ENCODE measurements at places on chromosomes 12 and 14. TPM values are rescaled to one million over a fixed set of nuclear protein-coding genes. Genes with fewer than 3 reads are reported as not detected.
A peak's percentile ranks its signal among the peaks of the same experiment; 100 is the strongest.

The FGF6 gene
- not detected for total RNA-seq

DNA sequence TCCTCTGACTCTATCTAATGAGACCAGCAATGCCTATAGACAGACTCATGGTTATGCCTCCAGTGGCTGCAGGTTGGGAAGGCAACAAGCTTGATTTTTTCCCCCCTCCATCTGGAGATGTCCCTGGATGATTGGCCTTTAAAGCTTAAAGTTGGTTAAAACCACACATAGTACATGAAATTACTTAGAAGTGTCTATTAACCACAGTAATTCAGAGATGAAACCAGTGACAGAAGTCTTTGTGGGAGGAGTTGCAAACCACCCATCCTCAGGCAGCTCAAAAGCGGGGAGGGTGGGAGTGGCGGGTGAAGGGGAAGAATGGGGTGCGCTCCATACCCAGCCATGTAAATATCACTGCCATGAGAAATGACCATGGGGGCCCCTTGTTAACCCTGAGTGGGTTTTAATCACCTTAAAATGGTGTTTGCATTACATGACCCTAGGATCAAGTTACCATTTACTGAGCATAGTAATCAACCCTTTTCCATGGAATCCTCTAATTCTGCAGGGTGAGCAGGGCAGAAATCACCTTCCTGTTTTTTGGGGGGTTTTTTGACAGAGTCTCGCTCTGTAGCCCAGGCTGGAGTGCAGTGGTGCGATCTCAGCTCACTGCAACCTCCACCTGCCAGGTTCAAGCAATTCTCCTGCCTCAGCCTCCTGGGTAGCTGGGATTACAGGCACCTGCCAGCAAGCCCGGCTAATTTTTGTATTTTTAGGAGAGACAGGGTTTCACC is 133.5 kb downstream of the FOXN3 start:
- no peaks in the 10 kb centered on the region for H3K4me1 ChIP-seq
- no peak for DNase-seq
- no peak overlapping the region for H3K4me3 ChIP-seq

The LYZ gene
- 0.17 TPM for total RNA-seq

DNA sequence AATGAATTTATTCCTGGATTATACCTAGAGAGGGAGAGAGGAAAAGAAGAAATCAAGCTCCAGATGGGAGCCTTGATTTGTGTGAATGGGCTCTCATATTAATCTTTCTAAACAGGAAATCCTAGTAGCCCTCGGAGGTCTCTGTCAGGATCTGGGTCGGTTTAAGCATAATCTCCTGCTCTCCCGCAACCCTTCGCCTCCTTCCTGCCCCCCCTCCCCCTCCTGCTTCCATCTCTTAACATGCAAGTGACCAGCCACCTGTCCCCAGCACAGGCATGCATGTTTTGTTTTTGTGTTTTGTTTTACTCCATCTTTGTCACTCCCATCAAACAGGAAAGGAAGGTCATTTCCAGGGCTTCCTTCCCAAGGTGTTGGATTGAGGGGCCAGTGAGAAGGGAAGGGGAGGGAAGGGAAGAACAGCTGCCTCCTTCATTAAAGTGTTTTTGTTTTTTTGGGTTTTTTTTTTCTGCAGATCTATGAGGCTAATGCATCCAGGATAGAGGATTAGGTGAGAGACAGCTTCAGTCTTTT is 4.8 kb upstream of the KCNA5 start:
- H3K27ac ChIP-seq: no peak overlapping the region
- no peaks in the 10 kb centered on the region for H3K4me1 ChIP-seq
- H3K4me3 ChIP-seq: no peak overlapping the region
- DNase-seq: no peak
- H3K27me3 ChIP-seq: peaks cover 10% of the 10 kb centered on the region
- no peaks in the 10 kb centered on the region for H3K36me3 ChIP-seq

The KRT2 gene
- not detected for total RNA-seq

- no peaks in the 10 kb centered on the region for H3K4me1 ChIP-seq
- no peaks in the 10 kb centered on the region for H3K36me3 ChIP-seq
- no peaks in the 10 kb centered on the region for H3K27me3 ChIP-seq
Measured at GRCh38 chr12:69546693-69547438, 38.4 kb upstream of the CCT2 start.

- no peak overlapping the region for H3K27ac ChIP-seq
- DNase-seq: peak; percentile 27
- no peak overlapping the region for H3K4me3 ChIP-seq
- no peaks in the 10 kb centered on the region for H3K36me3 ChIP-seq
Measured at GRCh38 chr12:92442782-92443181, 260.0 kb upstream of the PLEKHG7 start.

- DNase-seq: no peak
- H3K36me3 ChIP-seq: peaks cover 32% of the 10 kb centered on the region
- peaks cover 9% of the 10 kb centered on the region for H3K4me1 ChIP-seq
Measured at GRCh38 chr14:105466531-105467248, 7.9 kb upstream of the CRIP2 start.

The RAPGEF3 gene
- 2.8 TPM for total RNA-seq

The NPAS3 gene
- 0.26 TPM for total RNA-seq

DNA sequence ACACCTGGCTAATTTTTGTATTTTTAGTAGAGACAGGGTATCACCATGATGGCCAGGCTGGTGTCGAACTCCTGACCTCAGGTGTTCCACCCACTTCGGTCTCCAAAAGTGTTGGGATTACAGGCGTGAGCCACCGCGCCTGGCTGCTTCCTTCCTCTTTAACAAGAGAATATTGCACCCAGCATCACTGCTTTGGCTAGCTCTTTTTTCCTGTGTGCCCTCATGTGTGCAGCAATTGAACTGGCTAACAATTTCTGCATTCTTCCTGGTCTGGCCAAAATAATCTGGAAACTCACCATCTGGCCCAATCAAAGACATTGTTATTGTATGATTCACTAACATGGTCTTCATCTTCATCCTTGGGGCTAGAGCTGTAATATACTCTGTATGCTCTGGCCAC is 2.7 kb upstream of the ASB8 start:
- H3K4me1 ChIP-seq: peaks cover 2% of the 10 kb centered on the region
- H3K27me3 ChIP-seq: no peaks in the 10 kb centered on the region
- no peak overlapping the region for H3K27ac ChIP-seq
- H3K4me3 ChIP-seq: no peak overlapping the region
- no peak for DNase-seq

- peaks cover 4% of the 10 kb centered on the region for H3K4me1 ChIP-seq
- peak; percentile 74 for DNase-seq
- no peaks in the 10 kb centered on the region for H3K36me3 ChIP-seq
- H3K27me3 ChIP-seq: no peaks in the 10 kb centered on the region
- H3K4me3 ChIP-seq: no peak overlapping the region
Measured at GRCh38 chr12:93518725-93519124, 51.4 kb downstream of the MRPL42 start.

The HPD gene
- 0.26 TPM for total RNA-seq

- H3K27ac ChIP-seq: no peak overlapping the region
- peak; percentile 97 for DNase-seq
- H3K4me1 ChIP-seq: no peaks in the 10 kb centered on the region
Measured at GRCh38 chr12:120356567-120357030, 12.4 kb downstream of the MSI1 start.

DNA sequence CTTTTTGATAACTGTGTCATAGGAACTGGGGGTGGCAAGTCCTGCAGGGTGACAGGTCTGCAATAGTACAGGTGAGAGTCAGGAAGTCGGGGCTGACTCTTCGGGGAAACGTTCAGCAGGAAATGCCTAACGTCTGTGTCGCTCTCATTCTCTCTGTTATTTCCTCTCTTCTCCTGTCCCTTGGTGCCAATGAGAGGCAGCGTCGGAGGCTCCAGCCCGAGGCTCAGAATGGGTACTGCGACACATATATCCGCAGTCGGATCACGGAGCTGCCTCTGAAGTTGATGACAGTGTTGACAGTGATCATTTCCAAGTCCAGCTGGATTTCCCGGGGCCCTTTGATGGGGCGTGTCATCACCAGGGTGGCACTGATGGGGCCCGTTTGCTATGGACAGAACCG is 2.7 kb upstream of the TC2N start:
- peaks cover 2% of the 10 kb centered on the region for H3K36me3 ChIP-seq
- peaks cover 3% of the 10 kb centered on the region for H3K4me1 ChIP-seq
- H3K27ac ChIP-seq: no peak overlapping the region
- no peak for DNase-seq
- H3K4me3 ChIP-seq: no peak overlapping the region

DNA sequence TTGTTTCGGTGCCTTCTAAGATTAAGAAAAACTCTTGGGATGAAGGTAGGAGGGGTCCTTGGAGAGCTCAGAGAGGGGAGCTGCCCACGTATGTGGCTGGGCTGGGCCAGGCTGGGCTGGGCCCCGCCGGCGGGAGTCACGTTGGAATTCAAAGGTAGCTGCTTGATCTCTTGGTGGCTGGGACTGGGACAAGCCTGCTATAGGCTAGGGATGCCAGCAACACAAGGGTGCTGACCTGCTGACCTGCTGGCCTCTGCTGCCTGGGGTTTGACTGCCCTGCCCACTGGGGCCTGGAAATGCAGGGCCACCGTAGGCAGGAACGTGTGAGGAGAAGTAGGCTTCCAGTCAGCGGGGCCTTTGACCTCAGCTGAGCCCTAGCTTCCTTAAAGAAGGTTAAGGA is 52.8 kb upstream of the GTF2A1 start:
- no peaks in the 10 kb centered on the region for H3K4me1 ChIP-seq
- H3K4me3 ChIP-seq: no peak overlapping the region
- no peaks in the 10 kb centered on the region for H3K36me3 ChIP-seq
- no peaks in the 10 kb centered on the region for H3K27me3 ChIP-seq

The MMP14 gene
- total RNA-seq: 375 TPM

DNA sequence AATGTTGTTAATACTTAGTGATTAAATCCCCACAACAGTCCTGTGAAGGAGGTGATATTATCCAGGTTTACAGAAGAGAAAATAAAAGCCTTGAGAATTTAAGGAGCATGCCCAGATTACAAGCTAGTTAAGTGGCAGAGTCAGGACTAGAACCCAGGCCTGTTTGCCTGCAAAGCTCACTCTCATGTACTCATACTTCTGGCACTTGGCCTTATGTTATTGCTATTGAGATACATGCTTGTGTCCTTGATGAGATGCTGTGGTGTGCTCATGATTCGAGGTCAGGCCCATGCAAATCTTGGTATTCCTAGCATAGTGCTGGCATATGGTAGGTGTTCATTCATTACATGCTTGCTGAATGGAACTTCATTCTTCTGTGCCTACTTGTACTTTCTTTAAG is 7.6 kb upstream of the EID3 start:
- H3K4me3 ChIP-seq: no peak overlapping the region
- DNase-seq: no peak
- H3K36me3 ChIP-seq: peaks cover 28% of the 10 kb centered on the region
- no peak overlapping the region for H3K27ac ChIP-seq
- no peaks in the 10 kb centered on the region for H3K27me3 ChIP-seq

DNA sequence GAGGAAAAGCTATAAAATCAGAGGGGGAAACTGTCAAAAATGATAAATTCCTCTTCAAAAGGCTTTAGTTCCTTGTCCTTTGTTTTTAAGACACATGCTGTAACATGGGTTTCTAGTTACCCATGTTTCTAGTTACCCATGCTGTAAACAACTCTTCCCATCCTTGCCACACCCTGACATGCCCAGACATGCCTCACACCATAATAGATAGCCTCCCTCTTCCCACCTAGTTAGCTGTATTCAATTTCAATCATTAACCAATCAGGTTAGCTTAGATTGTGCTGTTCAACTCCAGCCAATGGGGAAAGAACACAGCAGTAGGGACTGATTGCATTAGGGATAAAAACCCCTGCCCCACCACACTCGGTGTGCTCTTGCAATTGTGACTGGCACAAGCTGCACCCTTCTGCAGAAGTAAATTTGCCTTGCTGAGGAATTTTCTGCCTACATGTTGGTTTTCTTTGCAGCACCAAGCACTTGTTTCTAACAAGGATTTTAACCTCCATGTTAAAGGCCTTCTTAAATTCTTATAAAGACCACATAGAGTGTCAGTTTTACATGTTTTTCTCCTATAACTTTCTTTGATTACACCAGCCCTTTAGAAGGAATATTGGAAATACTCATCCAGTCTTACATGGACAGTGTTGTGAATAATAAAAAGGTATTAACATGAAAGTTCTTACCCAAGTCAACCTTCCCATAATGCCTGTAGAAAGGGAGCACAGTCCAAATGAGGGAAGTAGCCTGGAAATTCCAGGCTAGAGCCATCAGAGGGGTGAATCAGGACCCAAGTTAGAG is 32.5 kb upstream of the LALBA start:
- no peaks in the 10 kb centered on the region for H3K36me3 ChIP-seq
- H3K27ac ChIP-seq: no peak overlapping the region
- no peak for DNase-seq
- H3K27me3 ChIP-seq: no peaks in the 10 kb centered on the region
- no peaks in the 10 kb centered on the region for H3K4me1 ChIP-seq
- no peak overlapping the region for H3K4me3 ChIP-seq

DNA sequence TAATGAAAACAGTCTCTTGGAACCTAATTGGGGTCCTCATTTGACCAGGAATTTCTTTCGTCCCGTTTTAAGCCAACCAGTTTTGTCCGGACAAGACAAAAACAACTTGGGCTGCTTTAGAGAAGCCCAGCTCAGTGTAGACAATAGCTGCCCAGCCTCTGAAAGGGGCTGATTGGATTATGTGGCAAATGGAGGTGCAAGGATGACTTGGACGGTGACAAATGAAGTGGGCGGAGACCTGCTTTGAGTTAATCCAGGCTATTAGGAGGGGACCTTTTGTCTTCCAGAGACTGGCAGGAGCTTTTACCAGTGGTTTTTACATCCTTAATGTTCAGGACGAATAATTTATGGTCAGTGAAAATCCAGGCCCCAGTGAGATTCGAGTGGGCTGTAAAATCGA is 4.8 kb downstream of the MEG3 start:
- DNase-seq: no peak
- no peak overlapping the region for H3K4me3 ChIP-seq
- no peaks in the 10 kb centered on the region for H3K4me1 ChIP-seq
- H3K36me3 ChIP-seq: peaks cover 22% of the 10 kb centered on the region

- H3K27ac ChIP-seq: no peak overlapping the region
- no peaks in the 10 kb centered on the region for H3K36me3 ChIP-seq
- DNase-seq: peak; percentile 33
- no peaks in the 10 kb centered on the region for H3K27me3 ChIP-seq
- H3K4me1 ChIP-seq: no peaks in the 10 kb centered on the region
Measured at GRCh38 chr12:130764073-130764472, 48.0 kb upstream of the RIMBP2 start.

The DNAJC22 gene
- total RNA-seq: 4.6 TPM

DNA sequence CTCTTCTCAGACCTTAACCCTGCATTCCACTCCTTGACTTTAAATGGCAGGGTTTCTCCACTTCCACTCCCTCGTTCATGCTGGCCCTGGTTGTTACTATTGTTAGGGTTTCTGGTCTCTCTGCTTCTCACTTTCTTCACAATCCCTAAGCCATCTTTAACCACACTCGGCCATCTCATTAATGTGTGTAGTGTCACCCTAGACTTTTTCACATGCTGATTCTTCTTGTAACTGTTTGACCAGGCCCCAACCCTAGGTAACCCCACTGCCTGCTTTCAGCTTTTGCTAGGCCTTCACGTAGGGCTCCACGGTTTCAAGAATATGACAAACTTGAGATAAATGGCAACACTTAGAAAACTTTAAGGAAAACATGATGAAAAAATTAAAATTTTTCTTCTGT is 195.1 kb downstream of the IPO8 start:
- no peaks in the 10 kb centered on the region for H3K27me3 ChIP-seq
- no peaks in the 10 kb centered on the region for H3K36me3 ChIP-seq
- H3K4me3 ChIP-seq: no peak overlapping the region
- no peaks in the 10 kb centered on the region for H3K4me1 ChIP-seq
- DNase-seq: no peak
- H3K27ac ChIP-seq: no peak overlapping the region
